ENCODE measurements at places on chromosomes 2 and 18.

- DNase-seq: peak; percentile 30
Measured at GRCh38 chr2:8000870-8001269, 681.0 kb upstream of the ID2 start.

- no peak for DNase-seq
Measured at GRCh38 chr2:133418671-133419070, 149.6 kb downstream of the NCKAP5 start.

- no peak for DNase-seq
Measured at GRCh38 chr2:224405412-224405811, 3.5 kb upstream of the FAM124B start.

DNA sequence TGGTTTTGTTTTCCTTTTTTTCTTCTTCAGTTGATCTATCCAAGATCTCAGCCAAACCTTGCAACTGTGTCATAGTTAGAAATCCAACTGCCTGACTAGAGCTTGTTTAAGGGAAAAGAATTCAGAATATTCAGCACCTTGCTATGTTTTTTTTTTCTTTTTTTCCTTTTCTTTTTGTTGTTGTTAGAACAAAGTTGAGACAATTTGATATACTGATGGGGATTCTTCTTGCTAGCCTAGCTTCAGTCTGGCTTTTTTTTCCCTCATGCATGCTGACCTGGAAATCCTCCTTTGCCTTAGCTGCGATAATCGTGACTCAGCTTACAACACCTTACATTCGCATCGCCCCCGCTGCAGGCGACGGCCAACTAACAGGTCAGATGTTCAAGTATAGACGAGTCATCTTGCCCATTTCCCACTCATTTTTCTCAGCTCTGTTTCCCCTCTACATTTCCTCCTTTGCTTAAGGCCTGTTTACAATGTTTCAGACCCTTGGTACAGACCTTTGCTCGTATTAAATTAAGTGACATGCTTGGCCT lies 487.2 kb upstream of the RAB12 start:
- DNase-seq: no peak

DNA sequence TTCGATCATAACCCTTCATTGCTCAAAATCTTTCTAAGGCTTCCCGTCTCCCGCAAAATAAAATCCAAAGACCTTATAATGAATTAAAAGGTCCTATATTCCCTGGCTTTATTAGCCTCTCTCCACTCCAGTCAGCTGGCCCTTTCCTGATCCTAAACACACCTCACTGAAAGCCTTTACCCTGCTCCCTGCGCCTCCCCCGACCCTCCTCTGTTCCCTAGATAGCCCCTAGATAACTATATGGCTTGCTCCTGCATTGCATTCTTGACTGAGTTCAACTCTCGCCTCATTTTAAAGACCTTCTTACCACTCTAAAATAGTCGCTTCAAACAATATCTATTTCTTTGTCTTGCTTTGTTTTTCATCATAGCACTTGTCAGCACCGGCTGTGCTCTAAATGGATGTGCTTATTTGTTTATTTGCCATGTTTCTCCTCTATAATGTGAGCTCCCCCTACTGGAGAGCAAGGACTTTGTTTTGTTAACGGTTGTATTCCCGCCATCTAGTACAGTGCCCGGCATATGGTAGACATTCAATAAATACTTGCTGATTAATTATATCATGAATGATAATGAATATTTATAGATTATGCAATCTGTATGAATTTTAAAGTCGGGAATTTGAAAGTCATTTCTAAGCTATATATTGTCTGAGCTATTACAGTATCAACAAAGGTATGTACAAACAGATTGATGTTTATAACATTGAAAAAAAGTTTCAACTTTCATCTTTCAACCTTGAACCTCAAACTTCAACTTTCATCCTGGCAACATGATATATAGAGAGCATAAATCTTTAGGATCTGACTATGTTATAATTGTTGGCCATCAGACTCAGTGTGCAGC lies 32.4 kb upstream of the VIT start:
- peak; percentile 49 for DNase-seq
